Activated naive CD4-positive, alpha-beta T cell treated with anti-CD3 and anti-CD28 coated beads, Interleukin-2, amount 50 U/mL, for 16 hours (primary cell): ENCODE measurements at places on chromosomes 7 and 10.

GRCh38 chr10:31769564-31769963 lies 159.1 kb downstream of the ARHGAP12 start:
- no peak for DNase-seq

DNA sequence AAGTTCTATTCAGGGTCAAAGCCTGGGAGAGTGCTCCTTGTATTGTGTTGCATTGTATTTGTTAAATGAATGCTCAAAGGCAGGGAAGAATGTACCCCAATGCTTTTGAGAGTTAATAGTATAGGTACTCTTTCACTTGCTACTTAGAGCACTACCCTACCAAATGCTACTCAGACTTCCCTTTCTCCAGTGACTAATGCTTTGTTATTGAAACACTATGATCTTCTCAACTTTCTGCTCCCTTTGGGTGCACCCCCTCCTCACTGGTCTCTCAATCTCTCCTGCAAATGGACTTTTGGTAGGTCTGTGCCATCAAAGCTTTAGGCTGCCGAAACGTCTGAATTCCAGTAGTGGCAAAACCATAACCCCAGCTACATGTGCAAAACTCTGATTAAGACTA lies 177.7 kb upstream of the AHR start:
- DNase-seq: no peak

DNA sequence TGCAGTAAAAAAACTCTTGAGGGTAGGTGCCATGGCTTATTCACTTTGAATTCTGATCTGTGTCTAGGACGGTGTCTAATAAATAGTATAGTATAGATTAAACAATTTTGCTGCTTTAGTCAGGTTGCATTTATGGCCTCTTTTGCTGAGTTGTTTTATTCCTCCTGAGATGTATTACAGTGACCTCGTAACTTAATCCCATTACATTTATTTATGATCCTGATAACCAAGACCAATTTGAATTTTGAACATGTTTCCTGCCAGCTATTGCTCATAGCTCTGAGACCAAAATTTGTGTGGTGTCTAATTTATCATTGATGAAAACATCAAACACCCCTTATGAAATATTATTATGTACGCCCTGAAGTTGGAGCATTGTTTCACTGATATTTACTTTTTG lies 381.9 kb upstream of the SEMA3C start:
- DNase-seq: no peak

DNA sequence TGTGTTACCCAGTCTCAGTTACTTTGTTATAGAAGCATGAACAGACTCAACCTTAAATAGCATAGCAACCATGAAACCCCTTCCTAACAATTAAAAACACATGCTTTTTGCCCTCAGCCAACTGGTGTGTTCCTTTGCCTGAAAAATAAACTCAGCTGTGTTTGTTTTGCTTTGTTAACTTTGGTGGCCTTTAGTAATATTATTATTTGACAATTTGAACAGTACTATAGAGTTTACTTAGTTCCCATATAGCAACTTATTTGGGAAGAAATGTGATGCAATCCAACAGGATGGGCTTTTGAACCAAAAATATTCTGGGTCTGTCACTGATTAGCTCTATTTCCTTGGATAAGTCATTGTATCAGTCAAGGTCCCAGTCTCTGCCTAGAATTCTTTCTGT lies 22.5 kb upstream of the MKLN1 start:
- DNase-seq: no peak

DNA sequence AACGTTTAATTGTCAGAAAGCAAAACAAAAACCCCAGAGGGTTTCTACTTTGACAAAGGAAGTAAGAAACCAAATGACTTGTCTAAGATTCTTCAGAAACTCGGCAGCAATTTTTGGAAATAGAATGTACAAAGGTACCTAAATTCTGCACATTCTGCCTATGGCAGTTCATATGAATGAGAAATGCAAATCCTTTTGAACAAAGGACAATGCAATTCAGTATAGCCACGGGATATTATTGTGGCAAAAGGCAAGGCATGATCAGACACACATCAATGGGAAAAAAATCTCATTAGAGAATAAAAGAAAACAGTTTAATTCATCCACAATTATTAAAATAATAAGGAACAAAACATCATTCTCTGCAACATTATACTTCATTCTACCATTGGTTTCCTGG lies 93.4 kb downstream of the SEMA3C start:
- DNase-seq: no peak
